ENCODE measurements at places on chromosomes 11 and 22.
A peak's percentile ranks its signal among the peaks of the same experiment; 100 is the strongest.

GRCh38 chr22:36329254-36330078 lies 58.3 kb downstream of the MYH9 start:
- DNase-seq: peak; percentile 93

- DNase-seq: no peak
Observed at GRCh38 chr11:100619484-100619883, 67.6 kb upstream of the ARHGAP42 start.

GRCh38 chr11:78417888-78418583 lies 416 bp upstream of the GAB2 start:
- peak; percentile 94 for DNase-seq

- no peak for DNase-seq
Observed at GRCh38 chr22:41062146-41062545, 30.2 kb upstream of the EP300 start.

- peak; percentile 50 for DNase-seq
Observed at GRCh38 chr11:41431784-41432183, 27.7 kb downstream of the LRRC4C start.

GRCh38 chr11:12121517-12121916 lies 11.1 kb downstream of the MICAL2 start:
- no peak for DNase-seq

GRCh38 chr11:62026739-62027370 lies 59.4 kb upstream of the FTH1 start:
- no peak for DNase-seq

- DNase-seq: no peak
Observed at GRCh38 chr11:10581481-10582019, 13.1 kb upstream of the LYVE1 start.

GRCh38 chr11:420911-421321 lies 6.1 kb upstream of the SIGIRR start:
- DNase-seq: no peak

DNA sequence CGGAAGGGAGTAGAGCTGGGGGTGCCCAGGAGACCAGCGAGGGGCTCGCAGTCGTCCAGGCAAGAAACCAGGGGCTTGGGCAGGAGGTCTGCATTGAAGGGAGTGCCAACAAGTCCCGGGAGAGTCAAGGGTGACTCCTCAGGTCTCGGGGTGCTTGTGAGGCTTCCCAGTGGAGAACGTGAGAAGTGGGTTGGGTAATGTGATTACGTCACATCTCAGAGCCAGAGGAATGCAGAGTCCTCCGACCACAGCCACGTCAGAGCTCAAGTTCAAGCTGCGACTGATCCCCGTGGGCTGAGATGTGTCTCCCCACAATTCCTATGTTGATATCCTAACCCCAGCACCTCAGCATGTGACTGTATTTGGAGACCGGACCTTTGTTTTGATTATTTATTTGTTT lies 89.7 kb upstream of the SHANK2 start:
- DNase-seq: no peak

DNA sequence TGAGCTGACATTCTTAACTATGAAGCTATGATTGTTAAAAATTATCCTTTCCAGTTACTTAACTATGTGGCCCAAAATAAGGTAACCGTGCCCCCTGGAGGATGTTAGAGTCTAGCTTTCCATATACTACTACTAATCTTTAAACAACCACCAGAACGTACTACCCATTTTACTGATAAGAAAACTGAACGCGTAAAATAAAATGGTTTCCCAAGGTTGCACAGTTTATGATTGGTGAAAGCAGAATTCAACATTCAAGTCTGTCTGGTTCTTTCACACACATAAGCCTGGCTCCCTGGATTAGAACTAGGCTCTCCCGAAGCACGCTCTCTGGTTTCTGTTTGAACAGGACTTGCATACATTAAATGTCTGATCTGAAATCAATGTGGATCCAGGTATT lies 437.8 kb upstream of the CCDC90B start:
- peak; percentile 43 for DNase-seq

GRCh38 chr11:2298795-2299761 lies 2.6 kb downstream of the C11orf21 start:
- peak; percentile 84 for DNase-seq

DNA sequence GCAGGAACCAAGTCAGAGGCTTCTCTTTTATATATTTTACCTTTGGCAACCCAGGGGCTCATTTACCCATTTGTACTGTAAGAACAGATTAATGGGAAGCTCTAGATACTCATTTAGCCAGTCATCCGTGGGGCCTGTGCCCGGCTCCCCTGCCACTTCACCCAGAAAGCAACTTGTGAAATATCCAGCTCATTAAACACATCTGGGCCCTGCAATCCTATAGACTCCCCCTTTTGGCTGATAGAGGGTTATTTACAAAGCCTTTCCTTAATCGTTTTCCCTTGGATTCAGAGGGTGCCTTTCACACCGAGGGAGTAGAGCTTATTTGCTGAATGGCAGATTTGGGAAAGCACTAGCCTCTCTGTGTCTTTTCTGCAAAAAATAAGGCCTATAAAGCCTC lies 118.7 kb upstream of the SORL1-AS1 start:
- peak; percentile 25 for DNase-seq

DNA sequence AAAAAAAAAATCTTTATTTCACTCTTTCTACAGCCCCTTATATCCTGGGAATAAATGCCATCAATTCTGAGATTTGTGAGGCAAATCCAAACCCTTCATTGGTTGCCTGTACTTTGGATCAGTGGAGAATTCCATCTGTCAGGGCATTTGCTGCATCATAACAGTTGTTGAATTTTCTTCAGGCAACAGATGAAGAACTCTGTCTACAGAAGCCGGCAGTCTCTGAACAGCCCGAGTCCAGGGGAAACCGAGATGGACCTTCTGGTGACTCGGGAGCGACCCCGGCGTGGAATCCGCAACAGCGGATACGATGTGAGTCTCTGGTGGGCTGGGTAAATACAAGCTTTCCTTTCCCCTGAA lies 82.3 kb downstream of the C11orf91 start:
- DNase-seq: no peak

DNA sequence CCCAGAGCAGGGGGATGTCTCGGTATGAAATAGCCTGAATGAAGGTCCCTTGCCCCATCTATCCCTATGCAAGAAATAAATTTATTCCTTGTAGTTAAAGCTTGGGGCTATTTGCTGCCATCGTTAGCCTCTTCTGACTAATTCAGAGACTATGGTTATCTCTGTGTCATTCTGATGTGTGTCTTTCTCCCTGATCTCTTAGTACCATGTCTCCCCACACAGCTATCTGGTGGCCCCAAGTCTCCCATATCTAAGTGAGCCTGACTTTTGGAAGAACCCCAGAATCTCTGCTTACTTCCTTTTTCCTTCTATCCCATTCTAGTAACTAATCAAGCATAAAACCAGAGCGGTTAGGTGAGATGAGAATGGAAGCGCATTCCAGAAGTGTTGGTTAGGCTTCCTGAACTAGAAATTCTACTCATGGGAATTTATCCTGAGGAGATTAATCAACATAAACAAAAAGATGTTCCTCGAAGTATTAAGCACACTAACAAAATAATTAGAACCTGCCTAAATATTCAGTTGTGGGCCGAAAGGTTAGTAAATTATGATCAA lies 71.4 kb upstream of the BMAL1 start:
- no peak for DNase-seq

GRCh38 chr11:36854875-36855274 lies 256.8 kb upstream of the RAG2 start:
- DNase-seq: no peak

- DNase-seq: peak; percentile 34
Observed at GRCh38 chr11:73143126-73143838, 1.2 kb upstream of the FCHSD2 start.

GRCh38 chr11:9347100-9347499 lies 32.7 kb upstream of the TMEM41B start:
- no peak for DNase-seq

DNA sequence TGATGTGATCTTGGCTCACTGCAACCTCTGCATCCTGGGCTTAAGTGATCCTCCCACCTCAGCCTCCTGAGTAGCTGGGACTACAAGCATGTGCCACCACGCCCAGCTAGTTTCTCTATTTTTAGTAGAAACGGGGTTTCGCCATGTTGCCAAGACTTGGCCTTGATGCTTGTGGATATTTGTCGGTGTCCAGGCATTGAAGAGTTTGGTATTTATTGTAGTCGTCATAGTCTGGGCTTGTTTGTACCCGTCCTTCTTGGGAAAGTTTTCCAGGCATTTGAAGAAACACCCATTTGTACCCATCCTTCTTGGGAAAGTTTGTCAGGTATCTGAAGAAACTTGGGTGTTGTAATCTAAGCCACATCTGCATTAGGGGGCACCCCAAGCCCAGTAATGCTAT lies 28.7 kb downstream of the FCHSD2 start:
- no peak for DNase-seq

- DNase-seq: peak; percentile 6
Observed at GRCh38 chr11:110921742-110922521, 209.7 kb upstream of the ARHGAP20 start.

DNA sequence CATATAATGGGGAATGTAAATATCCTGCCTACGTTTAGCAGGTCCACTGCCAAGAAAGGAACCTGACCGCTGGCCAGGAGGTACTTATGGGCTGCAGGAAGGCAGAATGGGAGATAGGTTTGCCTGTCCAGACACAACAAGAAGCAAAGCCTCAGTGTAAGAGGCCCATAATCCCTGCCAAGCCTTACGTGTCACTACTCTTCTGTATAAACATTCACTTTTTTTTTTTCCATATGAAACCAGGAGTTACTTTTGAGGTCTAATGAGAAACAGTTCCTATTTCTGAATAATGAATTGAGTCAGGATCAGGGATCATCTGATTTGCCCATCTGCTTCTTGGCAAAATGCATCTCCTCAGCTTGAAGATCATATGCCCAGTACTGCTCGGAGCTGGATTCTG lies 230.2 kb downstream of the NTM start:
- no peak for DNase-seq

DNA sequence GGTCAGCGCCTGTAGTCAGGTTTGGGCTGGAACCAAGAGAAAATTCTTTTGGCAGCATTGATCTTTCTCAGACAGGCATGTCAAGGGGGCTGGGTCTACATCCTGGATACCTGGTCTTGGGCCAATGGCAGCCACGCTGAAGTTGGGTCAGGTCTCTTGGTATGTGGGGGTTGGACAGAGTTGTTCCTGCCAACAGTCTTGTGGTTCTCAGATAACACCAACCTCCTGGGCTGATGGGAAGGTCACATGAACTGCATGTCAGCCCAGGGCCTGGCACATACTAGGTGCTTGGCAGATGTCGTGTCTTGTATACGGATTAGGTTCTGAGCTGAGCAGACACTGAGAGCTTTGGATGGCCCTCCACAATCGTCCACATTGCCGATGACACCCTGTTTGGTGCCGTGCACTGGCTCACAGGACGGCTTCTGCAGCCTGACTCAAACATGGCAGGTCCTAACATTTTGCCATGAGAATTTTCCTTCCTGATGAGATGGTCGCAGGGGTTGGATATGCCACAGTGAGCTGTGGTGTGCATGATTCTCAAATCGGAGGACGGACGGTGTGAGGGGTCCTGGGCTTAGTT lies 42.0 kb downstream of the FBLN1 start:
- DNase-seq: no peak

DNA sequence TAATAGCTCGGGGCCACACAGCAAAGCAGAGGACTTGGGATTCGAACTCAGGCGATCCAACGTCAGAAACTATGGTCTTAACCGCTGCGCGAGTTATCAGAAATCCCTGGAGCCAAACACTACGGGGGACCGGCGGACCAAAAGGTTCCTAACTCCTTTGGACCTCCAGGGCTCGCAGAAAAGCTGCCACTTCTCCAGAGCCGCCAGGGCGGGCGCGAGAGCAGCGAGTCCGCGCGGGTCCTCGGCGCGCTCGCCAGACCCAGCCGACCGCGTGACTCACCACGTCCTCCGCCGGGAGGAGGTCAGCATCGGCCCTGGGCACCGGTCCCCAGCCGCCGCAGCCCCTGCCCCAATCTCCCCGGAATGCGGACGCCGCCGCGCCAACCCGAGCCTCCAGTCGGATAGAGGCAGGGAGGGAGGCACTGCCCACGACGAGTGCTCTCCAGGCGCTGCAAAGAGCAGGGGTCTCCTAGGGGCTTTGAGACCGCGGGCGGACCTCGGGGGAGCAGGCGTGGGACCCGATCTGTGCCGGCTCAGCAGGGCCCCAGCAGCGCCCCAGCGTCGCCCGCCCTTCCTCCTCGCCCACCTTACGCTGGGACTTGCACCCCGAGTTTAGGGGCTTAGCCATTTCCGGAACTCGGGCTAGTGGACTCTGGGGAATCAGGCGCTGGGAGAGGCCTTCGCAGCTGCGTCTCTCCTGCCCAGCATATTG lies 6.2 kb upstream of the ALX4 start:
- peak; percentile 74 for DNase-seq

- no peak for DNase-seq
Observed at GRCh38 chr11:12686246-12687060, 12.2 kb downstream of the TEAD1 start.

- no peak for DNase-seq
Observed at GRCh38 chr11:76734456-76735420, 48.4 kb upstream of the TSKU start.

DNA sequence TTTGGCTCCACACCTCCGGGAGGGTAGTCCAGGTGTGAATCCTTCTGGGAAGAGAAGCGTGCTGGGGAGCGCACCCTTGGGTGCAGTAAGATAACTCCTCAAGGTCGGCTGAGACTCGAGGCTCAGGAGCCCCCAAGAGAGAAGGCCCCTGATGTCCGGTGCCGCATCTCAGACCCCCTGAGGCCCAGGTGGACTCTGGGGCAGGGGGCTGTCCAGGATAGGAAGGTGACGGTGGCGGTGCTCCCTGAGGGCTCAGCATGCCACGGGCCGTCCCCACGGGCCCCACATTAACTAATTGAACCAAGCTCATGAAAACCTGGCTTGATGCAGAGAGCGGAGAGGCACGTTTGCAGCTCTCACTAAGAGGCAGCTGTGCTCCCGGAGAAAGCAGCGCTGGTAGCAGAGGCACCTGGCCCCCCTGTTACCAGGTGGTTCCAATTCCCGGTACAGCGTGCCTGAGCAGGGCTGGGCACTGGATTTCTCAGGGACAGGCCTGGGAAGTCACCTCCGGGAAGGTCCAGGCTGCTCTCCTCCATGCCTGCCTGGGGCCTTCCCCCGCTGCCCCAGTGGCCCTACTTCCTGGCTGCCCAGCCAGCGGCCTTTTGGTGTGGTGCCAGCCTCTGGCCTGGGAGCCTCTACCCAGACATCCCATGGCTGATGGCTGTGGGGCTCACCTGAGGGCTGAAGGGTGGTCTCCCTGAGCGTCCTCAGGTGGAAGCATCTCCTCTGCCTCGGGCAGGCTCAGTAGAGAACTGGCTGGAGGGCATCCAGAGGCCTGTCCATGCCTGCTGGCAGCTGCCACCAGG lies 1.1 kb downstream of the KCNQ1 start:
- no peak for DNase-seq

GRCh38 chr11:62842171-62842741 lies 2.9 kb upstream of the WDR74 start:
- DNase-seq: no peak

GRCh38 chr22:42202048-42202447 lies 68.4 kb downstream of the TCF20 start:
- DNase-seq: no peak

DNA sequence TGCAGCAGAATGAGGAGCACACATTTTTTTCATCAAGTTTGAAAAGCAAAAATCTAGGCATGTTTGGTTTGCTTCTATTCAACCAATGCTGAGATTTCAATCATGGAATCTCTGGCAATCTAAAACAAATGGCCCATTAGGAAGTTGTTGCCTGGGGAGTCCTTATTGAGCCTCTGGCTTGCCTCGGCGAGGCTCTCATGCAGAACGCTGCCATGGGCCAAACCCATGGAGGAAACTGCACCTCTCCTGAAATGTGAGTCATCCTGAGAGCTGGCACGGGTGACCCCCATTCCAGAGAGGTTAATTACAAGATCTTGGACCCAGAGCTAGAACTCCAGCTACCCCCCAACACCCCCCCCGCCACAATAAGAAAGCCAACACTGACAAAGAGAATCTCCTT lies 80.7 kb downstream of the MN1 start:
- DNase-seq: no peak

Measured in neural progenitor cell (in vitro differentiated cells).